ENCODE measurements at places on chromosomes 13 and 19. TPM values are rescaled to one million over a fixed set of nuclear protein-coding genes. Genes with fewer than 3 reads are reported as not detected.

Gene ZNF836
- 4.3 TPM for total RNA-seq

GRCh38 chr19:36837176-36837905 lies 846 bp downstream of the ZNF790 start:
- DNase-seq = peak; percentile 35

DNA sequence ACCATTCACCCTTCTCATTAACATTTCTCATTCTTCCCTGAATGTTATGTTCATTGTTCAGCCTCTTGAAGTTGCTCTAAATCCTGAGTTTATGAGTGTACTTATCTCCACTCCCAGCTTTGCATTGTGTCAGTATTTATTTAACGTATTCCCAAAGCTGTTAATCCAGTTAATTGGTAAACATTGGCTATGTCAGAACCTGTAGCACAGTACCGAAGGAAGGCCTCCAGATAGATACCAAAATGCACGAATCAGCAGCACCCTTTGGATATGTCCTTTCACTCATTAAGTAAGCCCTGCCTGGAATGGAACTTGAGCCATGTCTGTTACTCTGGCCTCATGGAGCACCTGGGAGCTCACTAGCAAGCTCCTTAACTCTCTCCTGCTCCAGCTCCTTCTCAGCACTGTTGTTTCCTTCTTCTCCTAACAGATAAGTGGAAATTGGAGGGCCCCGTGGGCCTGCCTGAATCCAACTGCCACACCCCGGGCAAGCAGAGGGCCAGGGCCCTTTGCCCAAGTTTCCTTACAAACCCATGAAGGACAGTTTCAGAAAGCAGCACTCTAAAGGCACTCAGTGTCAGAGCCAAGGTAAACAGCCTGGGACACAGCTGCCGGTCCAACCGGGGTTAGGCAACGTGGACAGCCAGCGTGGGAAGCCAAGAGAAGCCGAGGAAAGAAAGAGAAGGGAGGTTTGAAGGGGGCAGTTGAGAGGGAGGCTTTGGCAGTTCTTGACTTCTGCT lies 155.0 kb upstream of the SERP2 start:
- DNase-seq = no peak

DNA sequence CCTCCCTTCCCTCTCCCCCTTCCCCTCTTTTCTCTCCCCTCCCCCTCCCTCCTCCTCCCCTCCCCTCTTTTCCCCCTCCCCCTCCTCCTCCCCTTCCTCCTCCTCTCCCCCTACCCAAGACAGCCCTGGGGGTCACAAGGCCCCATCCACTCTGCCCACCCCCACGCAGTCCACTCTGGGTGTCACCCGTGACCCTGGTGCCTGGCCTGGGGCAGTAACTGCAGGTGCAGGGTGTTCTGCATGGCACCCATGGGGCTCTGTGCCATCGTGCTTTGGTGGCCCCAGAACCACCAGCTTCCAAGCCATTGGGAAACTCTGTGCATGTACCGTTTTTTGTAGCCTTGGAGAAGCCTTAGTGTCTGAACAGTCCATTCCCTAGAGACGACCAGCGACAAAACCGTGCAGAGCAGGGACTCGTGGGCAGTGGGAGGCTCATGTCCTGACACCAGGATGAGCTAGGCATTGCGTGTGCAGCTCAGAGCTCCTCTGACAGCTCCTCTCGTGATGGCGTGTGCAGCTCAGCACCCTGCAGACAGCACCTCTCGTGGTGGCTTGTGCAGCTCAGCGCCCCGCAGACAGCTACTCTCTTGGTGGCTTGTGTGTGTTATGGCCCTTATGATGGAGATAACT lies 43.7 kb upstream of the F7 start:
- DNase-seq = no peak

GRCh38 chr19:18173572-18174288 lies at the start of gene IFI30:
Gene IFI30, plus strand, starts transcription at chr19:18173813. Its CDS starts 29 bp downstream, at chr19:18173842.
- DNase-seq = peak; percentile 88

DNA sequence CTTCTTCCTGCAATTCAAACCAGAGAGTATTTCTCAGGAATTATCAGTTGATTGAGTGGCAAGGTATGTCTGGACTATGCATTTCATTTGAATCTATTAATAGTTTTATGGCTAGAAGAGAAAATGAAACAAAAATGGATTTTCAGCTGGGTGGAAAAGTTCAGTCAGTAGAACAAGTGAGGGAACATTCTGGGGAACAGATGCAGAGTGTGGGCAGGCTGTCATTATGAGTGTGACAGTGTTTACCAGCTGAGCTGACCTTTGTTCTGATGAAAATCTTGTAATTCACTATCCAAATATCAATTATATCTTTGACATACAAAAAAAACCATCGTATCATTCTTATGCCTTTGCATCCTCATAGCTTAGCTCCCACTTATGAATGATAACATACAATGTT lies 2.6 kb upstream of the CLC start:
- DNase-seq = no peak

Gene WDR87
- total RNA-seq = not detected

DNA sequence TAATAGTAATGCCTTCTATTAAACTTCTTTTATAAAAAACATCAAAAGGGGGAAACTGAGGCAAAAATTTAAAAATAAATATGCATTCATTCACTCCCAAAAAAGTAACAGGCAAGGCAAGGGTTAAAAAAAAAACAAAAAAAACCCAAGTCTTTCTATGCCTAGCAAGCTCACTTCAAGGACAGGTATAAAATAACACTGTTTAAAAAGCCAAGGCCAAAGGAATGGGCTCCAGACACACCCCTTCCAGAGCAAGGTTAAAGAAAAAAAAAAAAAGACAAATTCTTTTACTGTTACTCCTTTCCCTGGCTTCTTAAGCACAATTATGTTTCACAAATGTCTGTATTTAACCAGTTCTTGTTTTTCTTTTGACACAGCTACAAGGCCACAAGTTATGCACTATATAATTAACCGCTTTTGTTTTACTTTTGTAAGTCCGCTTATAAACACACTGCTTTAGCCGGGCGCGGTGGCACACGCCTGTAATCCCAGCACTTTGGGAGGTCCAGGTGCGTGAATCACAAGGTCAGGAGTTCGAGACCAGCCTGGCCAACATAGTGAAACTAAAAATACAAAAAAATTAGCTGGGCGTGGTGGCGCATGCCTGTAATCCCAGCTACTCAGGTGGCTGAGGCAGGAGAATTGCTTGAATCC lies 3.6 kb downstream of the SIGLEC11 start:
- DNase-seq = no peak

GRCh38 chr13:21930536-21930935 lies 259.7 kb downstream of the FGF9 start:
- DNase-seq = no peak

GRCh38 chr13:99987154-99988019 lies 5.8 kb downstream of the ZIC2 start:
- no peak for DNase-seq

Gene PINLYP
- 4.7 TPM for total RNA-seq
